Activated CD4-positive, alpha-beta T cell treated with anti-CD3 and anti-CD28 coated beads for 24 hours (primary cell): ENCODE measurements at places on chromosomes 4 and X.

DNA sequence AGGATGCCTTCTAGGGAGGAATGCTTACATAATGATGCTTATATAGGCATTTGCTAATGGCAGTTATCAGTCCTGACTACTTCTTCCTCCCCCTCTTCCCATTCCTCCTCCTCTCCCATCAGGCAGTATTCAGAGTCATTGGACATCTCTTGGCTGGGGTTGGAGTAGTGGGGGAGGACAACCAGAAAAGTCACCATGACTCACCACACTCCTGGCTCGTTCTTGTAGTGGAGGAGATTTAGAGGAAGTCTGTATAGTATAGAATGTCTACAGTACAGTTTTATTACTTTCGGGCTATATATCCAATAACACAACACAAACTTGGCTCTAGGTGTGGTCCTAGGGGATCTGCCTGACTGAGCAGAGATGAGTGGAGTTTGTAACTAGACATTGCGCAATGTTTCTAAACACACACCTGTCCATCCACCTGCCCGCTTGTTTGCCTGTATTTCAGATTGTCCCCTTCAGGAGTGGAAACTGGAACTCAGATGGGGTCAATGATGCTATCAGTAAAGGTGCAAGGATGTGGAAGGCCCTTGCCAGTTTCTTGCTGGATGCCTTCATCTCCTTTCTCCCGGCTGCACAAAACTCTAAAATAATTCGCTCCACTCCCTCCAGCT is 27.9 kb upstream of the KIAA1210 start:
- DNase-seq, result no peak

GRCh38 chr4:186021461-186022167 is 47.3 kb upstream of the TLR3 start:
- DNase-seq, result no peak

DNA sequence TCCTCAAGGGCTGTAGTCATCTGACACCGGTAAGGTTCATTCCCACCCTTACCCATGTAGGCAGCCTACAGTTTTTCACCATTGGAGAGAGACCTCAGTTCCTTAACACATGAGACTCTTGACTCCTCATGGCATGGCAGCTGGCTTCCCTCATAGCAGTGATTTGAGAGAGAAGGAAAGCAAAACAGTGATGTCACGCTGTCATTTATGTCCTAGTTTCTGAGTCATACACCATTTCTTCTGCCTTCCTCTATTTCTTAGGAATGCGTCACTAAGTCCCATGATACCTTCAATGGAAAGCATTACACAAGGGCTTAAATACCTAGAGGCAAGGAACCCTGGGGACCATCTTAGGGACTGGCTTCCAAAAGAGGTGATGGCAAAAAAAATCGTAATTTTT is 226.1 kb downstream of the SPCS3 start:
- no peak for DNase-seq

DNA sequence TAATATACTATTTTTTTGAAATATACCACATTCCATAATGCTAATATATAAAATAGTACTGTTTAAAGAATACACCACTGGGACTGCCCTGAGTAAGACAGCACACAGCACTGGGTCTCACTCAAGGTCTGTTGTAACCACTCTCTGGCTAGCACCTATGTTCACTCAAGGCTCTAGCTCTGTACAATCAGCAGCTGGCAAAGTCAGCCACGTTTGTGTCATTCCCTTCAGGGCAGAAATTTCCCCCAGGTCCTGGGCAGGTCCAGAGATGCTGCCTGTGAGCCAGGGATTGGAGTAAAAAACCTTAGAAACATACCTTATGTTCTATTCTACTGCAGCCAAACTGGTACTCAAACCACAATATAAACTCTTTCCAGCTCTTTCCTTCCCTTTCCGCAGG is 1160.2 kb upstream of the ADGRL3 start:
- DNase-seq, result no peak

GRCh38 chr4:22179124-22179874 is 230.7 kb upstream of the KCNIP4 start:
- DNase-seq, result no peak

- DNase-seq, result no peak
These were observed 44.1 kb downstream of the QRFPR start for GRCh38 chr4:121336706-121337105.

GRCh38 chr4:113645771-113646441 is 115.6 kb downstream of the CAMK2D start:
- DNase-seq, result no peak

DNA sequence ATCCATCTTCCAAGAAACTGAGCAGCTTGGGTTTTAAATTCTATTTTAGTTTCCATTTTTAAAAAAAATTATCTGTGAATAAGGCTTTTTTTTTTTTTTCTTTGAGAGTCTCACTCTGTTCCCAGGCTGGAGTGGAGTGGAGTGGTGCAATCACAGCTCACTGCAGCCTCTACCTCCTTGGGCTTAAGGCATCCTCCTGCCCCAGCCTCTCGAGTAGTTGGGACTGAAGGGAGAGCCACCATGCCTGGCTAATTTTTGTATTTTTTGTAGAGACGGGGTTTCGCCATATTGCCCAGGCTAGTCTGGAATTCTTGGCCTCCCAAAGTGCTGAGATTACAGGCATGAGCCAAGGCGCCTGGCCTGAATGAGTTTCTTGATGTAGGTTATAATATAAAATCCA is 1.4 kb downstream of the ENOPH1 start:
- DNase-seq, result no peak

DNA sequence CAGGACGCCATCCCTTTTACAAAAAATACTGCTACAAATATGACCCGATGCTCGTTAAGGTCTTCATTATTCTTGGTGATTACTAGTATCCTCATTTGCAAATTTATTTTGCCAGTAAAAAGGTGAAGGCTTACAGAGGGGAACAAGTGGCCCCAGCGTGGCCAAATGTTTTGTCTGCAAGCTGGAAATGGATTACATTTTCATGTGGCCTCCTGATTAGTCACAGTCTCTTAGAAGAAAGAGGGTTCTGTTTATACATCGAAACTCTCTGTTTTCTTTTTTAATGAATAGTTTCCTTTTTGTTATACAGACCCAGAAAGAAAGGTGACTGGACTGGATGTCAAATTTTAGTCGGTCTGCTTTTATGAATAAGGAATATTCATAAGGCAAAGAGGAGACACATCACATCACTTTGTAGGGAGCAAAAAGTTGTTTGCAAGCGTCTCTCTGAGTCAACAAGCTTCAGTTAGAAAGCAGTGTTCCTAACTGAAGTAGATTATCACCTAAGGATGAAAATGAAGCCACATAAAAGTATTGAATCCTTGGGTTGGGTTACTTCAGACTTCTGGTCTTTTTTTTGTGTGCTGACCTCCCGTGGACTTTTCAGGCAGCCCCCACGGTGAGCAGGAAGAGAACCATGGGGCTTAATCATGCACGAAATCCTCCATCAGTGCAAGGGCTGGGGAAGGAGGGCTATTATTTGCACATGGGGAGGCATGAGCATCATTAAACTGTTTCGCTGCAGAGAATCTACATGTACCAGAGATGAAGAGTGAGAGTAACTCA is 125.6 kb downstream of the ARSF start:
- no peak for DNase-seq

- no peak for DNase-seq
These were observed 82.8 kb upstream of the BOD1L1 start for GRCh38 chr4:13710246-13710885.

DNA sequence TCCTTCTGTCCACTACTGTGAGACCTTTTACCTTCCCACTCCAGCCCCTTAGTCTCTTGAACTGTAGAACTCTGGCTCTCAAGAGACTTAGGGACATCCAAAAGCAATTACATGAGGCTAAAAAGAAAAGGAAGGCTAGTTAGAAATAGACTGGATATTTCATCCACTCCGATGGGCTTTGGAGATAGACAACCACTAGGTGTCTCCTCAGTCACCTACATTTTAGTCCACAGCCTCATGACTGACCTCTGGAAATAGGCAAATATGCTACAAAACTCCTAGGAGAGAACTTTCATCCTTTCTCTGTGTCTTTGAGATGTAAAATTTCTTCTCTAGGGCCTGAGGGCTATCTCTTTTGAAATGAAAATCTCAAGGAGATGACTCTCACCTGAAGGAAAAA is 45.1 kb upstream of the LAMP2 start:
- no peak for DNase-seq

DNA sequence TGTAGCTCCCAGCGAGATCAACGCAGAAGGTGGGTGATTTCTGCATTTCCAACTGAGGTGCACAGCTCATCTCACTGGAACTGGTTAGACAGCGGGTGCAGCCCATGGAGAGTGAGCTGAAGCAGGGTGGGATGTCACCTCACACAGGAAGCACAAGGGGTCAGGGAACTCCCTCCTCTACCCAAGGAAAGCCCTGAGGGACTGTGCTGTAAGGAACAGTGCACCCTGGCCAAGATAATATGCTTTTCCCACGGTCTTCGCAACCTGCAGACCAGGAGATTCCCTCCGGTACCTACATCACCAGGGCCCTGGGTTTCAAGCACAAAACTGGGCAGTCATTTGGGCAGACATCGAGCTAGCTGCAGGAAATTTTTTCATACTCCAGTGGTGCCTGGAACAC is 216.4 kb upstream of the TET2 start:
- no peak for DNase-seq

DNA sequence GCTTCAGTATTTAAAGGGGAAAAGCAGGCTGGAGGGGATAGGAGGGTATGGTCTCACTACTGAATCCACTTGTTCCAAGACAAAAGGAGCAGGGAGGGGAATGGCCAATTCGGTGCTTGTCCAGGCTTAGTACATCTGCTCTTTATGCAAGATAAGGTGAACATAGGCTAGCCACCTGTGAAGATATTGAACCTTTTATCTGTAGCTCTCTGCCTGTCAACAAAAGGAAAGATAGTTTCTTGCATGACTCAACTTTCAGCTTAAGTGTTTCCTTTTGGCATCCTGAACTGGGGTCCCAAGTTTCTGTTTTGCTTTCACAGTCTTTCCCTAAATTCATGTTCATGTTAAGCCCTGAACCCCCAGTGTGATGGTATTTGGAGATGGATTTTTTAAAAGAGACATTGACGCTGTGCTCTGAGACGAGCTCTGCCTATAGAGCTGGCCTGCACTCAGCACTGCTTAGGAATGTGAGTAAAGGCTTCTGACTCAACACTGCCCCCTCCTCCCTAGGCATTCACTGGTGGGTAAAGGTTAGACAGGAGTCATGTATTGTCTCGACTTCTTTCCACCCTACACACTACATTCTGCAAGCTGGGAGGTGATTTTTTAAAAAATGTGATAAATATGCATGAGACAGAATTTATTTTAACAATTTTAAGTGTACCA is 28.2 kb downstream of the FAM149A start:
- no peak for DNase-seq

GRCh38 chr4:123777373-123777772 is 380.8 kb downstream of the SPRY1 start:
- DNase-seq, result no peak

- no peak for DNase-seq
These were observed 215.7 kb downstream of the STK32B start for GRCh38 chr4:5266991-5267390.

- no peak for DNase-seq
These were observed 1337.5 kb downstream of the FSTL5 start for GRCh38 chr4:160826339-160826679.

DNA sequence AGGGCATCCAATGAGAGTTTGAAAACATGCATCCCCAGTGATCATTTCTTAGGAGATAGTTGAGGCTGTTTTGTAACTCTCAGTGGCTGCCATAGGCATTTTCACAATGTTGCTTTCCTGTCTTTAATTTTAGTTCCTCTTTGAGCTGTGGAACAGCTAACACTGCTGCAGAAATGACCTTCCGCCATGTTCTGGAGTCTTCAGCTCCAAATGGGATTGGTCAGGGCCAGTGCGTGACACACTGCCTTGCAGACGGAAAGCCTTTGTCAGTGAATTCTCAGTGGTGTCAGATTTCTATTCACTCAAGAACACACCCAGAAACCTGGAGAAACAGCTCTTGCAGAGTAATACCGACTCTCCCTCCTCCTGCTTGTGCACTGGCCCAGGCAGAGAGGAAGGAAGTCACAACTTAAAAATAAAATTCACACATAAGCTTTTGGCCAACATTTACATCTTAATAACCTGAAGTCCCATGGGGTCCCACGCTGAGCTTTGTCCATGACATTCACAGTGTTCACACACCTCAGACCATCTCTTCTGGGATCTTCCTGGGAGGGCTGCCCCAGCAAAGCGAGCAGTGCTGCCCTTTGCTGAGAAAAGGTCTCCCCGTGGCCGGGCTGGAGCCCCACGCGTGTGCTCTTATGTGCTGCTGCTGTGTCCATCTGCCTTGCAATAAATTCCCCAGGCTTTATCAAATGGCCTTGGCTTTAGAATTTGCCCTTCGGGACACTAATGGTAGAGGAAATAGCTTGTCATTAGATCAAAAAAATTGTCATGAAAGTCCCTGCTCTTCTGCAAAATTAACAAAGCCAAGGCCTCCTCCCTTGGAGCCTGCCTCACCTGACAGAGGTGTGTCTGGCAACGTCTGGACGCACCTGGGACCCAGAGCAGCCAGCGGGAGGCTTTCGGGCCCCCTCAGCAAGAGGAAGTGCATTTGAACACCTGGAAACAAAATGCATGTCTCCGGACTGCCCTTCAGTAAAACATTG is 126.8 kb downstream of the IRF2 start:
- no peak for DNase-seq

DNA sequence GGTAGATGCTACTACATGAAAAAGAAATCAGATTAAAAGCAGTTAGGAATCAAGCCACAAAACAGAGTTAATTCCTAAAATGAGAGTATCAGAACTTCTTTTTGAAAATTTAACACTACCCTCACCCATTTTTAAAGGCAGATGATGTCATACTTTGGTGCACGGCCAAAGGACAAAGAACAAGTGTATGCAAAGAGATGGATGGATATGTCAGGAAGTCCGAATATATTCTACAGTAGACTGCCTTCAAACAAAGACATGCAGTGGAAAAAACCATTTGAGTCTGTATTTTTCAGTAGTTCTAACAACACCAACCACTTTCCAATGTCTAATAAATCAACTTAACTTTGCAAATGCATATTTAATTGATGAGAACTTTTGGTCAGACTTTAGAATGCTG is 2.2 kb downstream of the AIFM1 start:
- DNase-seq, result no peak

DNA sequence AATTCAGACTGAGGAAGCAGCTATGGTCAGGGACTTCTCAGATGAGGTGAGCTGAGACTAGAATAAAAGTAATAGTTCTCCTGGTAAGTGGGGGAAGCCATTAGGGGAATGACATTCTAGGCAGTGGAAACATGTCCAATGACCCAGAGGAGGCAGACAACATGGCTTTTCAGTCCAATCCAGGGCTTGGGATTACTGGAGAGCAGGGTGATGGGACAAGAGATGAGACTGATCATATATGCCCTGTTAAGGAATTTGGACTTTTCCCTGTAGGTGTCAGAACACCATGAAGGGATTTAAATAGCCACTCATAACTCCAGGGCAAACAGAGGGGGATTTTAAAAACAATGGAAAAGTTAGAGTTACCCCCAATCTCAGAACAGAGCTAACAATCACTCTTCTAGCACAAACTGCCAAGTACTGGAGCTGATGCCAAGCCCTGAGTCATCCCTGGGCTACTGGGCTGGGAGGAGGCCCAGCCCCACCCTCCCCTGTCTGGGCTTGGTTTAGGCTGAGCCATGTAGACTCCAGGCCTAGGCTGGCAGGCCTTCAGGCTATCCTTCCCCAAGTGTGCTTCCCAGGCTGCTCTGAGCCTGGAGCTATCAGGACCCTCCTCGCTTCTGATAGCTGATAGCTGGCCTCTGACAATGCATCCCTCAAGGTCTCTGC is 22.7 kb upstream of the MSN start:
- DNase-seq, result no peak
